ENCODE measurements at places on chromosomes 4 and X.
A peak's percentile ranks its signal among the peaks of the same experiment; 100 is the strongest.

GRCh38 chrX:3348191-3348590 lies 1.7 kb upstream of the MXRA5 start:
- DNase-seq: no peak

- no peak for DNase-seq
Observed at GRCh38 chrX:17567187-17567586, 170.1 kb upstream of the SCML1 start.

DNA sequence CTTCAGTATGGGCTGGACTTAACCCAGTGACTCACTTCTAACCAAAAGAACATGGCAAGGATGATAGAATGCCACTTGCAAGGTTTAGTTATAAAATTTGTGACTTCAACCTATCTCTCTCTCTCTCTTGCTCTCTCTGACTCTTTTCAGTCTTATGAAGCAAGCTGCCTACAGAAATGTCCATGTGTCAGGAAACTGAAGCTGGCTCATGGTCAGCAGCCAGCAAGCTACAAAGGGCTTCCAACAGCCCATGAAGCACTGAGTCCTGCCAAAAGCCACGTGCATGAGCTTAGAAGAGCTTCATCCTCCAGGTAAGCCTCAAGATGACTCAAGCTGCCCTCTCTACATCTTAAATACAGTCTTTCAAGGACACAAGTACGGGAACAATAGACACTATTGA lies 100.3 kb downstream of the HS3ST1 start:
- no peak for DNase-seq

DNA sequence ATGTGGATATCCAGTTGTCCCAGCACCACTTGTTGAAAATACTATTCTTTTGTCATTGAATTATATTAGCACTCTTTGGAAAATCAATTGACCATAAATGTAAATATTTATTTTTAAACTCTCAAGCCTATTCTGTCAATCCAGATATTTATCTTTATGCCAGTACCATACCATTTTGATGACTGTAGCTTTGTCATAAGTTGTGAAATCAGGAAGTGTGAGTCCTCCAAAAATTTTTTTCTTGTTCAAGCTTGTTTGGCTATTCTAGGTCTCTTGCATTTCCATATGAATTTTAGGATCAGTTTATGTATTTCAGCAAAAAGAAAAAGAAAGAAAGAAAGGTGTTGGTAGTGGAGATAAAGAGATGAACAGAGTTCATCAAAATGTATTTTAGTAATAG lies 8.2 kb upstream of the SMPX start:
- no peak for DNase-seq

GRCh38 chr4:102623622-102624021 lies 122.5 kb downstream of the NFKB1 start:
- peak; percentile 20 for DNase-seq

DNA sequence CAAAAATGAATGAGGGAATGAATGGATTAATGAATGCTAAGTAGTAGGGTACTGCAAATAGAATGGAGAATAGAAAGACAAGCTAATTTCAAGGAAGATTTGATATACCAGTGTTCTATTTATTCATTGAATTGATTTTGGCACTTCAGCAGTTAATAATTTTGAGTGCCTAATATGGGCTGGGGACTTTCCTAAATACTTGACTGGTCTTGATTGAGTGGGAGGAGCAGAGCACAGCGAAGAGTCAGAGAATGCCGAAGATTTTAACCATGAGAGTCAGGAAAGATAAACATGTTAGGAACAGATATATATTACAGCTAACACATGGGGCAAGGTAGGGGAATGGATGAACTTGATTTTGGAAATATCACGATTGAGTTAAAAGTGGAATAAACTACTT lies 10.6 kb downstream of the IL15 start:
- DNase-seq: no peak

- peak; percentile 69 for DNase-seq
Observed at GRCh38 chr4:47837094-47837907, 566 bp downstream of the CORIN start.

- DNase-seq: no peak
Observed at GRCh38 chrX:40501164-40501855, 79.5 kb upstream of the ATP6AP2 start.

GRCh38 chr4:124133753-124134152 lies 578.8 kb downstream of the ANKRD50 start:
- DNase-seq: no peak

- no peak for DNase-seq
Observed at GRCh38 chr4:136748773-136749172, 783.5 kb downstream of the PCDH18 start.

DNA sequence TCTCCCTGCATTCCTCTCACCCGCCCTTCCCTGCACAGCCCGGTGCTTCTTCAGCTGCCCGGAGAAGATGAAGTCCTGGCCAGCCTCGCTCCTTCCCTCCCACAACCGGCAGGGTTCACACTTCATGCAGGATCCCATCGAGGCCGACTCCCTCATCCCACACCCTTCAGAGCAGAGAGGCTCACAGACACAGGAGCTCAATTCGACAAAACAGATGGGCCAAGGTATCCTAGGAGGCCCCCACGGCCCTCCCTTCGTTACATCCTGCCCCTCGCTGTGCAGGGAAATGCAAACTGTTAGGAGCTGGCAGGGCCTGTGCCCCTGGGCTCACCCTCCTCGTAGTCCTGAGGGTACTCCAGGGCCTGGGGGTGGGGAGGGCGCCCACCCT lies 238.1 kb downstream of the DHRSX start:
- DNase-seq: peak; percentile 29

DNA sequence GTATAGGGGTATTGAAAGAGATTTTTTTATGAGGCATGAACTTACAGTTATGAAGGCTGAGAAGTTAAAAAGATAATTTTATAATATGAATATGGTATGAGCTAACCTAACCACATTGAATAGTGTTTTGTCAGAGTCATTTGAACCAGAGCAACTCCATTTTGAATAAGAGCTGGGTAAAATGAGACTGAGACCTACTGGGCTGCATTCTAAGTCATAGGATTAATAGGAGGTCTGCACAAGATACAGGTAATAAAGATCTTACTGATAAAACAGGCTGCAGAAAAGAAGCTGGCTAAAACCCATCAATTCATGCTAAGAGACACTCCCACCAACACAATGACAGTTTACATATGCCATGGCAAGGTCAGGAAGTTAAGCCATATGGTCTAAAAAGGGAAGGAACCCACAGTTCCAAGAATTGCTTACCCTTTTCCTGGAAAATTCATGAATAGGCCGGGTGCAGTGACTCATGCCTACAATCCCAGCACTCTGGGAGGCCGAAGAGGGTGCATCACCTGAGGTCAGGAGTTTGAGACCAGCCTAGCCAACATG lies 209.2 kb downstream of the TECRL start:
- no peak for DNase-seq

- DNase-seq: no peak
Observed at GRCh38 chrX:15437724-15438123, 53.5 kb upstream of the VEGFD start.

GRCh38 chrX:2897311-2897689 lies 31.8 kb downstream of the ARSD start:
- no peak for DNase-seq

GRCh38 chr4:122542411-122543236 lies 78.2 kb downstream of the IL21 start:
- no peak for DNase-seq

- DNase-seq: no peak
Observed at GRCh38 chr4:17665346-17665745, 50.9 kb downstream of the MED28 start.

DNA sequence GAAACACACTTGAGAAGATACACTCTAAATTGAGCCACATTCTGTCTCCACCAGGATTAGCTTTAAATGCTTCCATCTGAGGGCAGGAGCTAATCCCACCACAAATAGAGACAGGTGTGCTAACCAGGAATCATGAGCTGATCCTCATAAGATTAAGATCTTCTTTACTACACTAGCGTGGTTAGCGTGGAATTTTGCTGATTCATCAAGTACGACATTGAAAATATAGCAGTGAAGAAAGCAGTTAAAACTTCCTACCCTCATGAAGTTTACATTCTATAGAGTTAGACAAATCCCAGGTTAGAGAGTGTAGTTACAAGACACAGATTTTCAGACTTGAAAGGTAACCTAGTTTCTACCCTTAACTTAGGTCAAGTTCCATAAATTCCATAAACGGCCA lies 5.3 kb upstream of the APELA start:
- DNase-seq: no peak

DNA sequence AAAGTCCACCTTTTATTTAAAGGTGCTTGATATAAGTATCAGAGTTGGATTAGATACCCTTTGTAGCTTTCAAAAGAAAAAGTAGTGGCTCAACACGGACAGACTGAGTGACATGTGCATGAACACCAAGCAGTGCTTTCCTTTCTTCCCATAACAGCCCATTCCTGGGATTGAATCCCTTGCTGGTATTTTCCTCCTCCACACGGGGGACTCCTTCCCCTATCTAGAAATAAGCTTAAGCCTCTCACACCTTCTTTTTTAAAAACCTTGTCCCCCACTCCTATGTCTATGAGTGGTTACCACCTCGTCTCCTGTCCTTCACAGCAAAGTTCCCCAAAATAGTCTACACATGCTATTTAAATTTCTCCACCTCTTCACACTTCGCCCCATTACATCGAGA lies 5.1 kb downstream of the AP1S2 start:
- no peak for DNase-seq

- no peak for DNase-seq
Observed at GRCh38 chr4:172377486-172378140, 564.4 kb downstream of the GALNTL6 start.

GRCh38 chrX:51759055-51759839 lies 16.0 kb downstream of the GSPT2 start:
- DNase-seq: no peak

GRCh38 chrX:124771292-124771691 lies 424.9 kb downstream of the SH2D1A start:
- no peak for DNase-seq

- DNase-seq: no peak
Observed at GRCh38 chr4:146643812-146644401, 5.2 kb downstream of the POU4F2 start.

DNA sequence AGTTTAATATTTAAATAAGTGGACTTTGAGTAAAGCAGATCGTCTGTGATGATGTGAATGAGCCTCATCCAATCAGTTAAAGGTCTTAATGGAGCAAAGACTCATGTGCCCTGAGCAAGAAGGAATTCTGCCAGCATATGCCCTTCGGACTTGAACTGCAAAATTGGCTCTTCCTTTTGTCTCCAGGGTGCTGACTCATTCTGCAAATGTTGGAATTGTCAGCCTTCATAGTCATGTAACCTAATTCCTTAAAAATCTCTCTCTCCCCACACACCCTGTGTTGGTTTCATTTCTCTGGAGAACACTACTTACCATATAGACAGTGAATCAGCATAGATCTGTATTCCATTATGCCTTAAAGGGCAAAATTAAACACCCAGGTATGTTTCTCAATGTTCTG lies 609.8 kb upstream of the GALNTL6 start:
- DNase-seq: no peak

DNA sequence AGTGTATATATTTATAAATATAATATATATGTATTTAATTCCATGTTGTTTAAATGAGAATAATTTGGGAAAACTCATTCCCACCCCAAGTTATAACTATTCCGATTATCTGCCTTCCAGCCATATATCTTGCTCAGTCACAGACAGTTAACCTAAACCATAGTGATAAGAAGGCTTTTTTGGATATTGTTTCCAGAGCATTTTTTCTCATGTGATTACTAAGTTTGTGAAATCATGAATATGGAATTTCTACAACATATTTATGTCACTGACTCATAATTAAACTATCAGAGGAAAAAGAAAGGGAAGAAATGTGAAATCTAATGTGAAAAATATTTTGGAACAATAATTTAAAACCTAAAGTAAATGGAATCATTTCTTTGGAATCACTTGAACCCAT lies 1163.5 kb upstream of the PABPC4L start:
- no peak for DNase-seq

GRCh38 chrX:15854080-15854655 lies 445 bp downstream of the AP1S2 start:
- peak; percentile 54 for DNase-seq

DNA sequence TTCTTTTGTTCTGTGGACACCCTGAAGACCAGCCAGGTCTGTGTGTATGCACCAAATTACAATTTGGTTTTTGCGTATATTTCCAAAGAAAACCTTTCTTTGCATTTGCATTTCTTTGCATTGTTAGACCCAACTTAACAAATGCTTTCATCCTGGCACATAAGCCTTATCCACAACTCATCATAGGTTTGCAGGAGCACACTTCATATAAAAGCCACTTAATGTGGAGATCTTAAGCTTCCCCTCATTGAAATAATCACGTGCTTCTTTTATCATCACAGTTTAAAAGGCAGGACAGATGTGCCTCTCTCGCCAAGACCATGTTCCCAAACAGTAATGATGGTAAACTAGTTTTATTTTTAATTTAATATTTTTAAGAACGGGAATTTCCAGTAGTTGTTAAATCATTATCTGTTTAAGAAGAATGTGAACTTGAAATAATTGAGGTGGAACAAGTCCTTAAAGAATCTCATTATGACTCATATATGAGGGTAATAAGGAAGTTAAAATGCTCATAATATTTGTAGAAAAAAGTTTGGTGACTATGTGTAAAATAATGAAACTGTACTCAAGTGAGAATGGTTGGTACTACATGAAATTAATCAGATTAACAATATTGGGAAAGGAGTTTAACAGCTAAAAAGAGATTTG lies 65.5 kb downstream of the GLRA3 start:
- no peak for DNase-seq

DNA sequence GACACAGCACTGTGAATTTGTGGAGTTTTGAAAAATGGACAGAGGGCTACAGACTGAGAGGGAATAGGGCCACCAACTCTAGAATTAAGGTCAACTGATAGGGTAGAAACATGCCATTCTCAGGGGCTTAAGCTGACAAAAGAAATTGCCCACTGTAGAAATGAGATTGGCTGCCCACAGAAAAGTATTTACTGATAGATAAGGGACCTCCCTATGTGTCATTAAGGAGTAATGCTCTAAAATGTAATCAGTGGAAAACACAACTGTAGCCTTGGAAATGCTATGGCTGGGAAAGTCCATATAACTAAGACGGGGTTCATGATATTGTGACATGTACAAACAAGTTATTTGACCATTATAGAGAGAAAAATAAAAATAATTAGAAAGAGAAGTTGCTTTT lies 4.6 kb downstream of the RTL9 start:
- no peak for DNase-seq

DNA sequence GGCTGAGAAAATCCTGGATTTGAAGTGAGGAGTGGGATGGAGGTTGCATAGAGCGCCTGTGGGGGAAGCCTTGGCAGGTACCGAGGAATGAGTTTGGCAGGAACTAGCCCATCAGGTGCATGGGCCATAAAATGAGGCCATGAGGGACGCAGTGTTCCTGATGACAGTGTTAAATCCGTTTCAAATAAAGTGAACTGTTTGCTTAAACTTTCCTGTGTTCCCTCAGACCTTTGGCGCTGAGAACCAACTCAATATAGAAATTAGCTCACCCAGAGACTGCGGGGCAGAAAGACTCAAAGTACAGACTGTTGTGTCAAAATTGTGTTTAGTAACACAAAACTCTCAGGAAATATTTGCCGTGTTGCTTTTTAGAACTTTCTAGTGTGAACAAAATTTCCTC lies 250.0 kb upstream of the NR3C2 start:
- DNase-seq: no peak
